Central memory CD8-positive, alpha-beta T cell (primary cell): ENCODE measurements at places on chromosomes 2 and 18.

- H3K27me3 ChIP-seq: peaks cover 10% of the 10 kb centered on the region
- H3K36me3 ChIP-seq: no peaks in the 10 kb centered on the region
- H3K27ac ChIP-seq: no peak overlapping the region
- H3K4me1 ChIP-seq: no peaks in the 10 kb centered on the region
Observed at GRCh38 chr2:65727816-65728215, 295.4 kb upstream of the SPRED2 start.

GRCh38 chr2:238761868-238762267 is 86.0 kb upstream of the TWIST2 start:
- no peak overlapping the region for H3K4me3 ChIP-seq
- H3K27me3 ChIP-seq: peaks cover 56% of the 10 kb centered on the region
- H3K4me1 ChIP-seq: no peaks in the 10 kb centered on the region
- H3K36me3 ChIP-seq: no peaks in the 10 kb centered on the region
- H3K27ac ChIP-seq: no peak overlapping the region
- no peak for DNase-seq

DNA sequence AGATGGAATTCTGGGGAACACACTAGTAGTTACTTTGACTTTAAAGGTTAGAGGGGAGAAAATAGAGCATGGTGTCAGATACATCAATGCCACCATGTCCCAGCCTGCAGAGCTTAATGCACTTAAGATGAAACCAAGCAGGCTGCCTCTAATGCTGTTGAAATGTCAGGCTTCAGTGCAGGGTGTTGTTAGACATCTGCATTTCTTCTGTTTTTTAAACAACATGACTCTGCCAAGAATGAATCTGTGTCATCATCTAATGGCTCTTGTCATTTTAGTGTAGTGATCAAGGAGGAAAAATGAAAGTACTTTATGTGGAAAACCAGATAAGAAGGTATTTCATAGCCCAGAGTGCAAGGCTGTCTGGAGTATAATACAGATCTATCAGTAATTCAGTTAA is 29.9 kb downstream of the LYPD1 start:
- no peaks in the 10 kb centered on the region for H3K27me3 ChIP-seq
- DNase-seq: no peak
- H3K4me3 ChIP-seq: no peak overlapping the region
- no peaks in the 10 kb centered on the region for H3K36me3 ChIP-seq
- no peaks in the 10 kb centered on the region for H3K4me1 ChIP-seq
- H3K27ac ChIP-seq: no peak overlapping the region

DNA sequence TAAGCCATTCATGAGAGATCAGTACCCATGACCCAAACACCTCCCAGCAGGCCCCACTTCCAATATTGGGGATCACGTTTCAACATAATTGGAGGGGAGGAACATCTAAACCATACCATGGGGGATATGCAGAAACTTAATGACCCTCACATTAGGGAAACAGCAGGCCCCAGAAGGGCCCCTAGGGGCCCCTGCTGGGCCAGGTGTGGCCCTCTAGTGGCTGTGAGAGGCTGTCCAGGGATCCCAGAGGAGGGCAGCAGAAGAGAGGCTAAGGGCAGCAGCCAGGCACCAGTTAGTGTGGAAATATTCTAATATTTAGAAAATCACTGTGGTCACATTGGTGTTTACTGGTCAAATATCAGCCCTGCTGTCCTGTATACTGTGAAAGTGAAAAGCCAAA is 49.3 kb upstream of the ANKRD44 start:
- H3K36me3 ChIP-seq: peaks cover 3% of the 10 kb centered on the region
- H3K27me3 ChIP-seq: no peaks in the 10 kb centered on the region
- no peak for DNase-seq
- H3K27ac ChIP-seq: no peak overlapping the region
- peaks cover 14% of the 10 kb centered on the region for H3K4me1 ChIP-seq

GRCh38 chr18:688323-688722 is 24.1 kb downstream of the ENOSF1 start:
- H3K27me3 ChIP-seq: no peaks in the 10 kb centered on the region
- H3K4me3 ChIP-seq: no peak overlapping the region
- H3K27ac ChIP-seq: no peak overlapping the region
- no peak for DNase-seq
- H3K36me3 ChIP-seq: peaks cover 6% of the 10 kb centered on the region

GRCh38 chr2:207051385-207051965 is 112.2 kb downstream of the CPO start:
- H3K36me3 ChIP-seq: no peaks in the 10 kb centered on the region
- peaks cover 5% of the 10 kb centered on the region for H3K4me1 ChIP-seq
- no peak overlapping the region for H3K27ac ChIP-seq
- no peak for DNase-seq
- H3K4me3 ChIP-seq: no peak overlapping the region
- no peaks in the 10 kb centered on the region for H3K27me3 ChIP-seq

GRCh38 chr18:6595666-6596065 is 133.8 kb upstream of the ARHGAP28 start:
- no peak overlapping the region for H3K4me3 ChIP-seq
- H3K27ac ChIP-seq: no peak overlapping the region
- H3K36me3 ChIP-seq: no peaks in the 10 kb centered on the region

DNA sequence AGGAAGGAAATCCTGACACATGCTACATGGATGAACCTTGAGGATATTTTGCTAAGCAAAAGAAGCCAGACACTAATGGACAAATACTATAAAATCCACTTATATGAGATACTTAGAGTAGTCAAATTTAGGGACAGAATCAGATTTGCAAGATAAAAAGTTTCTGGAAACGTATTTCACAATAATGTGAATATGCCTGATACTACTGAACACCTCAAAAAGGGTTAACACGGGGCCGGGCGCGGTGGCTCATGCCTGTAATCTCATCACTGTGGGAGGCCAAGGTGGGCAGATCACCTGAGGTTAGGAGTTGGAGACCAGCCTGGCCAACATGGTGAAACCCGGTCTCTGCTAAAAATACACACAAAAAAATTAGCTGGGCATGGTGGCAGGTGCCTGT is 1.7 kb upstream of the RMC1 start:
- peaks cover 40% of the 10 kb centered on the region for H3K4me1 ChIP-seq
- H3K27me3 ChIP-seq: no peaks in the 10 kb centered on the region
- H3K4me3 ChIP-seq: no peak overlapping the region
- no peak overlapping the region for H3K27ac ChIP-seq
- DNase-seq: no peak

DNA sequence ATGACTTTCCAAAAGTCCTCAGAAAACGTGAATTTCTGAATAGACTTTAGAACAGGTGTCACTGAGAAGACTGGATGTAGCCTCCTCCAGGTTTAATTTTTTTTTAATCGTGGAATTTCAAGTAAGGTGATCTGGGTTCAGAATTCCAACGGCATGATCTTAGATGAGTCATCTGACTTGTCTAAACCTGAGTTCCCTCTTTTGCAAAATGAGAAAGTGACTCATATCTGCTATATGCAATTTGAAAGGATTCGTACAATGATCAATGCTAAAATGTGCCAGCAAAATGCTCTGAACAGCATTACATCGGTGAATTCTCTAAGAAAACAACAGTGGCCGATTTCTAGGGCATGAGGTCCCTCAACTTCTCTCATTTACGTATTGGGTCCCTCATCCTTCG is 69.1 kb upstream of the ZNF516 start:
- H3K4me3 ChIP-seq: no peak overlapping the region
- no peaks in the 10 kb centered on the region for H3K36me3 ChIP-seq
- peaks cover 16% of the 10 kb centered on the region for H3K27me3 ChIP-seq
- H3K27ac ChIP-seq: no peak overlapping the region
- H3K4me1 ChIP-seq: no peaks in the 10 kb centered on the region
